ENCODE measurements at places on chromosomes 4 and X. TPM values are rescaled to one million over a fixed set of nuclear protein-coding genes. Genes with fewer than 3 reads are reported as not detected.

The F9 gene
- total RNA-seq = not detected

The PASD1 gene
- total RNA-seq = not detected

The ZDHHC15 gene
- total RNA-seq = not detected

The NSUN7 gene
- 8.9 TPM for total RNA-seq

The RAI2 gene
- not detected for total RNA-seq

The TLR3 gene
- 1.7 TPM for total RNA-seq

The APLN gene
- total RNA-seq = 0.24 TPM

The HPRT1 gene
- total RNA-seq = 26.0 TPM

The TMEM150C gene
- not detected for total RNA-seq

The CLGN gene
- total RNA-seq = 95.7 TPM

The MSX1 gene
- total RNA-seq = not detected

The TMPRSS11A gene
- not detected for total RNA-seq

The PAGE2 gene
- not detected for total RNA-seq

The INTS12 gene
- total RNA-seq = 16.9 TPM

The TAF9B gene
- 2.7 TPM for total RNA-seq

The PRKG2 gene
- total RNA-seq = 1.2 TPM

The OPRPN gene
- not detected for total RNA-seq

The TRIM61 gene
- total RNA-seq = under 0.01 TPM

The GATA1 gene
- total RNA-seq = not detected

The CHRNA9 gene
- total RNA-seq = not detected

The GLRB gene
- total RNA-seq = 3.4 TPM

The PRSS12 gene
- total RNA-seq = 11.8 TPM

The ERVMER34-1 gene
- total RNA-seq = 2.9 TPM
